ENCODE measurements at places on chromosomes 6 and 20. TPM values are rescaled to one million over a fixed set of nuclear protein-coding genes. Genes with fewer than 3 reads are reported as not detected.
A peak's percentile ranks its signal among the peaks of the same experiment; 100 is the strongest.

- no peak for DNase-seq
These were observed 912 bp upstream of the DIDO1 start for GRCh38 chr20:62927128-62927705.

- no peak for DNase-seq
These were observed 157.5 kb upstream of the AHI1 start for GRCh38 chr6:135655055-135655454.

DNA sequence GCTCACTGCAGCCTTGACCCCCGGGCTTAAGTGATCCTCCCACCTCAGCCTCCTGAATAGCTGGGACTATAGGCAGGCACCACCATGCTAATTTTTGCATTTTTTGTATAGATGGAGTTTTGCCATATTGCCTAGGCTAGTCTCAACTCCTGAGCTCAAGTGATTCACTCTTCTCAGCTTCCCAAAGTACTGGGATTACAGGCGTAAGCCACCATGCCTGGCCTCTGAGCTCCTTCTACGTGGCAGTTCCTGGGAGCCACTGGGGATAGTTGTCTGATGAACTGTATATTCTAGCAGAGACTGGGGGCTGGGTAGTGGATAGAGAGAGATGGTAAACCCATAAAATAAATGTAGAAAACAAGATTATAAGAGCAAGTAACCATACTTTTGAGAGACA is 26.1 kb downstream of the IYD start:
- no peak for DNase-seq

FAM209A gene
- total RNA-seq, result not detected

DNA sequence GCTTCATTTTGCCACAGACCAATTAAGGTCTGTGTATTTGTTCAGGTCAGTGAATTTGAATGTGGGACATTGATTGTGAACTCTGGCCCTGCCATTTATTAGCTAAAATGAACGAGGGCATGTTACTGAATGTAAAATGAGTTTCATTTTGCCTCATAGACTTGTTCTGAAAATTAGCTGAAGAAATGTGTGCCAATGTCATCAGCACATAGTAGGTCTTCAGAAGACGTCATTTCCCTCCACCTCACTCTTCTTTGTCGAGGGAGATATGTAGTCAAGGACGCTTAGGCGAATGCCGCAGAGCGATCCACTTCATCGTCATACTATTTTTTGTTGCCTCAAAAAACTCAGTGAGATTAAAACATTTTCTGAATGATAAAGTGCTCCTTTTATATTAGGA is 291.7 kb downstream of the SMOC2 start:
- no peak for DNase-seq

DNA sequence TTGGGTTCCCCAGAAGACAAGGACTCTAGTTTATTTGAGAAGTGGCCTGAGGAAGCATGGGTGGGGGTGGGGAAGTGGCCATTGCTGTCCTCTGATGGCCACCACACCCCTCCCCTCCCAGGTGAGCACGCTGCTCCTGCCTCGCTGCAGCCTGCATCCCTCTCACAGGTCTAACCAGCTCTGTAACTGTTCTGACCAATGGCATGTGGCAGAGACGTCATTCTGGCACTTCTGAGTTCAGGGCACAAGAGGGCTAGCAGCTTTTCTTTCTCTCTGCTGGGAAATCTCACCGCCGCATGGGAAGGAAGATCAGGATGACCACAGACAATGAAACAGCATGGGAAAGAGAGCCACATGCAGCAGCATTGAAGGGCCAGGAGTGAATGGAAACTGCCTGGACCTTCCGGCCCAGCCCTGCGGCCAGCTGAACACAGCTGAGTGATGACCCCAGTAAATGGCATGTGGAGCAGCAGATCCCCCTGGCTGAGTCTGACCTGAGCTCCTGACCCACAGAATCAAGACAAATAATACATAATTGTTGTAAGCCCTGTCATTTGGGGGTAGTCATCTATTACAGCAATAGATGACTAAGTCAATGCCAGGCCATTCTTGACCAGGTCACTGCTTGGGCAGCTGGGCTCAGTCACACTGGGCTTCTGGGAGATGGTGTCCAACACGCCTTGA is 179.8 kb downstream of the LINC00237 start:
- DNase-seq, result no peak

MRPS26 gene
- total RNA-seq, result 109 TPM

- DNase-seq, result no peak
These were observed 5.9 kb upstream of the IRF4 start for GRCh38 chr6:385614-386013.

DNA sequence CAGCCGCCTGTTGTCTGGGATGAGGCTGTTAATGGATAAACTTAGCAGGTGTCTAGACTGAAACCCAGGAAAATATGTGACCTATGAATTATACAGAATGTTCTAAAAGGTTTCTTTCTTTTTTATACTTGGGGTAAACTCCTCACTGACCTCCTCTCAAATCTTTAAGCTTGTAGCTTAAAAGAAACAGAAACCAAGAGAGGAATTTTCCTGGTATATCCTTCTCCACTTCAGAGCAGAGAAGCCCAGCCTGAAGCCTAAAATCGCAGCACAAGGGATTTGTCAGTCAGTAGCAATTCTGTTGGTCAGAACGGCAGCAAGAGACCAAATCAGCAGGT is 99.4 kb upstream of the RIPOR2 start:
- no peak for DNase-seq

- no peak for DNase-seq
These were observed 61.7 kb downstream of the CDH22 start for GRCh38 chr20:46246559-46246958.

DNA sequence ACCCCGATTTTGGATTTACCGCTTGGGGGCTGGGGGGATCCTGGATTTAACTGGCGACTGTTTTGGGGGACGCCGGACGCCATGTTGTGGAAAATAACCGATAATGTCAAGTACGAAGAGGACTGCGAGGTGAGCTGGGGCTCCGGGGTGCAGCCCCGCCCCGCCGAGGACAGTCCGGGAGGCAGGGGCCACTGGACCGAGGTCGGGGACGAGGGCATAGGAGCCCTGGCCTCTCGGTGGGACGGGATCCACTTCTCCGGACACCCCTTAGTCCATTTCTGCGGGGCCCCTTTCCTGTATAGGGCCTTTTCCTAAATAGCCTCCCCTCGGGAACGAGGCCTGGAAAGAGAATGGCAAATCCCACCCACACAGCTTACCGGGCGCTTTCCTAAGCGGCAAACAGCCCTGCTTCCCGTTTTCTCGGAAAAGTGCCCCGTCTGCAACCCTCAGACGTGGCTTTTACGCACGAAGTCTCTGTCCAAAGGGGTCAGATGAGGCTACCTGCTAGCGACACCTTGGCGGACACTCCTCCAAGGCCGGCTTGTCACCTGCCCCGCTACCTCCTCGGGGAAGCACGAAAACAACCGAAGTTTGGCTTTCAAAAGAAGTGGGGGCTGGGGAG is 469 bp downstream of the TFAP2C start:
- DNase-seq, result peak; percentile 18

GRCh38 chr6:110688661-110689268 is 126.5 kb downstream of the CDK19 start:
- no peak for DNase-seq

Measured in Daoy (cell line).